Stimulated activated CD4-positive, alpha-beta T cell treated with anti-CD3 and anti-CD28 coated beads, Interleukin-15, amount 100 ng/mL, for 1 hour (primary cell): ENCODE measurements at places on chromosomes 4 and X.

DNA sequence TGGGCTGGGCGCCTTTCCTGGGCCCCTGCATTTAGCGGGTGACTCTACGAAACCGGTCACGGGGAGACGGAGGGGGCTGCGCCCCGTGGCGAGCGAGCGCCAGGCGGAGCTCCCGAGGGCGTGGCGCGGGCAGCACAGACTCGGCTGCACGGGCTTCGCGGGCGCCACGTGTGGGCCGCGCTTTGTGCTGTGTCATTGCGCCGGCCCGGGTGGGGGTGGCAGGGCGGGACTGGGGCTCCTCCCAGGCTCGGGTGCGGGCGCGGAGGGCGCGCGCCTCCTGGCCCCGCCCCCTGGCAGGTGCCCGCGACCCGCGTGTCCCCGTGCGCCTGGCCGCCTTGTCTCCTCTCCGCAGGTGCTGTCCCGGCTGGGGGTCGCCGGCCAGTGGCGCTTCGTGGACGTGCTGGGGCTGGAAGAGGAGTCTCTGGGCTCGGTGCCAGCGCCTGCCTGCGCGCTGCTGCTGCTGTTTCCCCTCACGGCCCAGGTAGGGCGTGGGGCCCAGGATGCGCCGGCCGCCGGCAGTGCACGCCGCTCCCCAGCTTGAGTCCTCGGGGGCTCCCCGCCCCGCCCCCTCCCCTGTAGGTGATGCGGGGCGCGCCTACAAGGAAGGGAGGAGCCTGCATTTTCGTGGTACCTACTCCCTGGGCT is 651 bp downstream of the UCHL1 start:
- no peak for DNase-seq

DNA sequence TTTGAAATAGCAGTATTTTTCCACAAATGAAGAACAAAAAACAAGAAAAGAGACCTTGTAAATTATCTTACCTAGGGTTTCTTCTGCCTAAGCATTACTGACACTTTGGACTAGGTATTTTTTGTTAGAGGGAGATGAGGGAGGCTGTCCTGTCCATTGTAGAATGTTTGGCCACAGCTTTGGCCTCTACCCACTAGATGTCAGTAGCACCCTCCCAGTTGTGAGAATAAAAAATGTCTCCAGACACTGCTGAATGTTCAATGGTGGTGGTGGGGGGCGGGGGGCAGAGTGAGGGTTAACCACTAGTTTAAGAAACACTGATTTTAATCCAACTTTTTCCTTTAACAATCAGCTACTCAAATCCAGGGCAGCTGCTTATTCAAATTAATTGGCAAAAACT is 25.8 kb downstream of the OTUD4 start:
- DNase-seq: no peak

- DNase-seq: no peak
Observed at GRCh38 chr4:30817447-30817846, 97.3 kb downstream of the PCDH7 start.

GRCh38 chr4:6506616-6507140 is 34.3 kb upstream of the PPP2R2C start:
- DNase-seq: no peak

DNA sequence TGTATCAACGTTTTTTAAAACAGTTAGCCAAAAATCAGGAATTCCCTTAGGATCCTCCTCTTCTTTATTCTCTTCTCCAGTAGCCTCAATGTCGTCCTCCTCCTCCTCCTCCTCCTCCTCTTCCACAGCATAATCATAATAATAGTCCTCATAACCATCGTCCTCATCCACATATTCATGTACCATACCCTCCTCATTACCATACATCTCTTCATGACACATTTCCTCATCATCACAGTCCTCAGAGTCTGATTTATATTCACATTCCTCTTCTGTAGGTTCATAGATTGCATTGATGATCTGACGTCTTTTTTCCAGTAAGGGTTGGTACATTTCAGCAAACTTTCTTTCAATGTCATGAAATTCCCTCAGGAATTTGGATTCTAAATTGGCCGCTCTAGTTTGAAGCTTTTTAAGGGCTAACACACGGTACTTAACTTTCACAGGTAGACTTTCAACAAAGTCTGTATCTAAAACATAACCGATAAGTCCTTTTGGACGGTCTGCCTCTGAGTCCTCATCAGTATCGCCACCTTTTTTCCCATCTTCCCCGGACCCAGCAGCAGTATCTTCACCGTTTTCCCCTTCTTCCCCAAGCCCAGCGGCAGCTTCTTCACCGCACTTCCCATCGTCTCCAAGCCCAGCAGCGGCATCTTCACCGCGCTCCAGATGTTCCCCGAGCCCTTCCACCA is 771 bp downstream of the NAP1L2 start:
- DNase-seq: no peak

DNA sequence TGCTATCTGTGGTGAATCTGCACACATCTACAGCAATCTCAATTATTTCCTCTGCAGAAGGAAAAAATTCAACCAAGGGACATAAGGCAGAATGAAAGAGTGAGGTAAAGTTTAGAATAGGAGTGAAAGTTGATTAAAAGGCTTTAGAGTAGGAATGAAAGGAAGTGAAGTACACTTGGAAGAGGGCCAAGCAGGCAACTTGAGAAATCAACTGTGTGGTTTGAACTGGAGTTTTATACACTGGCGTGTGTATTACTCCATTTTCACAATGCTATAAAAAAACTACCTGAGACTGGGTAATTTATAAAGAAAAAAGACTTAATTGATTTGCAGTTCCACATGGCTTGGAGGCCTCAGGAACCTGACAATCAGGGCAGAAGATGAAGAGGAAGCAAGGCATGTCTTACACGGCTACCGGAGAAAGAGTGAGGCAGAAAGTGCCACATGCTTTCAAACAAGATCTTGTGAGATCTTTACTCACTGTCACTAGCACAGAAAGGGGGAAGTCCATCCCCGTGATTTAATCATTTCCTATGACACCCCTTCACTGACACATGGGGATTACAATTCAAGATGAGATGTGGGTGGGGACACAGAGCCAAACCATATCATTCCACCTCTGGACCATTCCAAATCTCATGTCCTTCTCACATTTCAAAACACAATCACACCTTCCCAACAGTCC is 234.8 kb downstream of the IL15 start:
- DNase-seq: no peak

- DNase-seq: no peak
Observed at GRCh38 chr4:185793116-185793485, 18.9 kb downstream of the SORBS2 start.

DNA sequence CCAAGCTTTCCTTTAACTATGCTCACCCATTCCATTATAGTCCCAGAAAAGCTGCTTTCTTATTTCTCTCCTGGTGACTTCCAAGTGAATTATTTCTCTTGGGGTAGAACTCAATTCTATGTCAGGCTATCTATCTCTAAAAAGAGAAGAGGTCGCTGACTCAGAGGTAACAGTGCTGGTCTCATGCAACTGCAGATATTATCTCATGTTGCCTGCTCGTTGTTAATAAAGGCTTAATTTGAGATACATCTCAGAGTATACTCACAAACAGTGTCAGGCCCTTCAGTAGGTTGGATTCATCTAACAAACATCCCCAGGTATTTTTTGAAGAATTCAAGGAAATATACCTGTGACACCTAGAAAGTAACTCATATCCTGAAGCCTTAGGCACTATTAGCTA is 2.7 kb downstream of the TMEM154 start:
- no peak for DNase-seq

DNA sequence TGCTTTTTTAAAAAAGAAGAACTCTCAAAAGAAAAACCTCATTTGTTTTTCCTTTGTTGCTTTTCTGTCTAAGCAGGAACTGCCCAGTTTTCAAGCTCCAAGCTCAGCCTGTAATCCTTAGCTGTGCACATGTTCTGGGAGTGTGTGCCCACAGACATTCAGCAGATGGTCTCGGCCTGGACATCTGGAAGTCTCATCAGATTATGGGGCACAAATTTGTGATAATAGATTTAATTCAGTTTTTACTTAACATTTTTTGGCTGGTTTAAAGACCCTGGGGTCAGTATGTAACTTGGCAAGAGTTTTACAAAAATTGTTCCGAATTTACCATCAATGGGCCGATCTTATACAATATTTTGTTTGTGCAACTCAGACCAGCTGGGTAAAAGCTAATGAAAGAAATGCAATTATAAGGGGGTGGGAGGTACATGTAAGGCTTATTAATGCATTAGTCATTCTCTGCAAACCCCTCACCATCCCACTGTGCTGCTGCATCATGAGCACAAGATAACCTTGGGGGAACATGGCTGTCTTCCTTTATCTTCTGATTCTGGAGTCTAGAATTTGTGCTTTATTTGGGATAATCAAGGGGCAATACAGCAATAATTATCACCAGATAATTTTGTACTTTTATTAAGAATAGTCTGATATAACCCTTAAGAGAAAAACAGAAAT is 86.9 kb upstream of the PHOX2B start:
- DNase-seq: no peak

- no peak for DNase-seq
Observed at GRCh38 chr4:174686826-174687225, 142.2 kb downstream of the GLRA3 start.

- DNase-seq: no peak
Observed at GRCh38 chr4:159598602-159599001, 495.7 kb downstream of the RAPGEF2 start.

- no peak for DNase-seq
Observed at GRCh38 chr4:38858097-38858420, 1.4 kb upstream of the TLR6 start.

DNA sequence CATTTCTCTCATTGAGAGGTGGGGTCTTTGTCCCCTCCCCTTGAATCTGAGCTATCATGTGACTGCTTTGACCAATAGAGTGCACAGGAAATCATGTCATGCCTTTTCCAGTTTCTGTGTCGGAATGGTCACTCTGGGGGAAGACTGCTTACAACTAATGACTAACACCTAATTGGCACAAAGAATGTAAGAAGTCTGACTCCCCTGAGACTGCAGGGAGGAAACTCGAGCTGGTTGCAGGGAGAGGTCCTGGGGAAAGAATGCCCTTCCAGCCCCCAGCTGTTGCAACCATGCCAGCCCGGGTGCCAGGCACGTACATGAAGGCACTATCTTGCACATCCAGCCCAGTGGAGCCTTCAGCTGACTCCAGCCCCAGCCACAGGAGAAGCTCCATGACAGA is 254.2 kb downstream of the DHX15 start:
- DNase-seq: no peak

- DNase-seq: no peak
Observed at GRCh38 chr4:85807247-85807950, 332.4 kb downstream of the ARHGAP24 start.

DNA sequence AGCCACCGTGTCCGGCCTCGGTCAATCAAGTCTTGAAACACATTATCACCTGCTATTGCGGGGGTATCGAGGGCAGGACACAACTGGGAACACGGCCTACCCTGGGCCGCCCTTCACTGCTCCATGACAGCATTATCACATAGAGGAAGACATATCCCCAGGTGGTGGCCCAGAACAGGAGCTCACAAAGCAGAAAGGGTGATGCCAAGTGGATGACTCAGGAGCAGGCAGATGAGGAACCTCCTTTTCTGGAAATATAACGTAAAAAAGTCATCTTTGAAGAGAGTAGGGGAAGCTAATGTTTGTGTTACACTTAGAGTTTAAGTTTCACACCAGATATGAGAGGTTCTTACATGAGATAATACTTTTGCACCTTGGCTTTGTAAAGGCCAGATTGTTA is 5.3 kb upstream of the SUPT20HL1 start:
- DNase-seq: no peak

- no peak for DNase-seq
Observed at GRCh38 chr4:84491481-84491880, 7.6 kb downstream of the NKX6-1 start.

DNA sequence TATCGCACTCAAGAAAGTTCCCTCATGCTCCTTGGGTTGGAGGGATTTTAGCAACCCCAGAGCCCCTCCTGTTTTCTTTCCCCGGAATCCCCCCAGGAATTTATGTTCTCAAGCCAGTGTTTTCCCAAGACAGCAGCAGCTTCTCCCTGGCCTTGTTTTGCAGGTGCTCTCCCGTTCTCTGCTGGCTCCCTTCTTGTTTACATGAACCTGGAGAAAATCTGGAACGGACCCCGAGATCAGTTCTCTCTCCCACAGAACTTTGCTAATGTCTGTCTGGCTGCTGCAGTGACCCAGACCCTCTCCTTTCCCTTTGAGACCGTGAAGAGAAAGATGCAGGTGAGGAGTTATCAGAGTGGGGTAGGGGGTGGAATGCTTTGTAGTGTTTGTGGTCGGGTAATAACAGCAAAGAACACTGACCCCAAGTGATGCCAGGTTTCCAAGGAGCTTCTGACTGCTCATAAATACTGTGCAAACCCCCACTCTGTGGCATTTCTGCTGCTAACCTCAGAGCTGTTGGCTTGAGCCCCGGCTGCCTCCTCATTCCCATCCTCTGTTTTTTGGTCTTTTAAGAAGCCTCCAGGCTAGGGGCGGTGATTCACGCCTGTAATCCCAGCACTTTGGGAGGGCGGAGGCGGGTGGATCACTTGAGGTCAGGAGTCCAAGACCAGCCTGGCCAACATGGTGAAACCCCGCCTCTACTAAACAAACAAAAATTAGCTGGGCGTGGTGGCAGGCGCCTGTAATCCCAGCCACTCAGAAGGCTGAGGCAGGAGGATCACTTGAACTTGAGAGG is 11.1 kb downstream of the SLC25A43 start:
- DNase-seq: no peak

DNA sequence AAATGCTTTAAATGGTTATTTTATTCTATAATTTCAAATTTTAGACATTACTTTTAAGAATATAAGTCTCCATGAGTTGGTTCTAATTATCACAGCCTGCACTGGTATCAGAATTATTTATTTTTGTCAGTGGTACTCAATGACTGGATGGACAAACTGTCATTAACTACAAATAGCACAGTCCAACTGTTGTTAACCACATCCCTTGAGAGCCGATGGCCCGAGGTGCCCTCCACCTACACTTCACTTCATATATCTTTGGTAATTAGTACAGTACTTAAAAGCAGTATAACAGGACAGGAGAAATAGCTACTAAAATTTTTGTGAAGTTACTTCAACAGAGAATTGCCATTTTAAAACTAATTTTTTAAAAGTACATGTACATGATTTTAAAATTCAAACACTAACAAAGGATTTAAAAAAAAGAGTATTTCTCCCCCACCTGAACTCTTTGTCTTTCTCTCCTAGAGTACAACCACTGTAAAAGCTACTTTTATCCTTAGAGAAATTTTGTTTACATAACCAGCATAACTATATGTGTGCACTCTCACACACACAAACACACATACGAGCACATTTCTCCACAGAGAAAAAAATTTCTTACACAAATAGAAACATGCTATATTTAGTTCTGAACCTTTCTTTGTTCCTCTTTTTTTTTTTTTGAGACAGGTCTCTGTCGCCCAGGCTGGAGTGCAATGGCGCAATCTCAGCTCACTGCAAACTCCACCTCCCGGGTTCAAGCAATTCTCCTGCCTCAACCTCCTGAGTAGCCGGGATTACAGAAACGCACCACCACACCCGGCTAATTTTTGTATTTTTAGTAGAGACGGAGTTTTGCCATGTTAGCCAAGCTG is 6.5 kb downstream of the TIFA start:
- DNase-seq: no peak

- no peak for DNase-seq
Observed at GRCh38 chr4:16812041-16812440, 86.4 kb downstream of the LDB2 start.

- no peak for DNase-seq
Observed at GRCh38 chr4:87458913-87459312, 36.5 kb downstream of the NUDT9 start.
